ENCODE measurements at places on chromosomes 3 and 15.
A peak's percentile ranks its signal among the peaks of the same experiment; 100 is the strongest.

DNA sequence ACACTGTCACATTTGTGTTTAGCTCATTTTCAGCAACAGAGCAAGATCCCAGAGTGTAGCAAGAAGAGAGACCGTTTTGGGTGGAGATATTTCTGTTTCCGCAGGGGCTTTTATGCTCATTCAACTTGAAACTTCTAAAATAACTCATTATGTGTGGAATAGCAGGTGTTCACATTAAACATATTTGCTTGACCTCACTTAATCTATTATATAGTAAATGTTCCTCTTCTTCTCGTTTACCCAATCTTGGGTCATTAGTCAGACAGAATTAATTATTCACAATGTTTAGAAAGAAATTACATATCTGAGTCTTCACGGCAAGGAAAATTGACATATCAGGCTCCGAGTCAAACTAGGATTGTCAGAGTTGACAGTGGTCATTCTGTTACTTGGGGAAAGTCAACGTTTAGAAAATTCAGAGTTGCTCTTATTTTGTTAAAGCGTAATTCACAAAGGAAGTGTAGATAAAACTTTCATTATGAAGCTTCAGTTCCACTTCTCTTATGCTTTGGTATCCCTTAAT is 222.9 kb downstream of the TPRG1 start:
- DNase-seq = no peak

GRCh38 chr3:146163584-146163983 is 2.6 kb upstream of the PLOD2 start:
- no peak for DNase-seq

- peak; percentile 10 for DNase-seq
Measured at GRCh38 chr3:107432013-107432515, 54.8 kb downstream of the CCDC54 start.

DNA sequence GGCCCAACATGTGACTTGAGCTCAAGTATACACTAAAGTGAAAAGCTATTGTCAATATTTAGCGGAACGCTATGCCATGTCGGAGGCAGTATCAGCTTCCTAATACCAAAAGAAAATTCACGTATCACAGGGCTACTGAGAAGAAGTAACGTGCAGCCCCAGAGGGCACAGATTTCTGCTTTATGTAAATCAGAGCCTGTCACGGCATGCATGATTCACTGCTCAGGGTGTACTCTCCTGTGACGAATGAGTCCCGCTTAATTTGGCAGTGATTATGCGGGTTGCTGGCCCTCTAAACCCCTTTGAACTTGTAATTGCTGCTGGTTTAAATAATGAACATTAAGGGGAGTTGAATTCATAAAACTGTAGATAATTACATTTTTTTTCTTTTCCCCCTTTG is 85.3 kb downstream of the MEIS2 start:
- no peak for DNase-seq

GRCh38 chr15:45165536-45165935 is 22.2 kb downstream of the SHF start:
- no peak for DNase-seq

DNA sequence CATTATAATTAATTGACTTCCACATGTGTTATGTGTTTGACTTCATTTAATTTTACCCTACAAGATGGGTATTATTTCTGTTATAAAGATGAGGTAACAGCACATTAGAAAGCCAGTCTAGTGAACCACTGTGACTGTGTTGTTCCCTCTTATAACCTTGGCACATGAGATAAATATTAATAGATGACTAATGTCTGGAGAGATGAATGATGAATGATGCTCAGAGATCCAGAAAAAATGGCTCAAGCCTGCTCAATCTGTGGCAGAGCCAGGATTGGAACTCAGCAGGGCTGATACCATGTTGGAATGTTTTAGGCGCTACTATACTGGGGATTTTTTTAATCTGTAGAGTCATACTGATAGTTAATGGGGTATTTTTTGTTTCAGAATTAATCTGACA is 118.8 kb upstream of the PTX3 start:
- no peak for DNase-seq

DNA sequence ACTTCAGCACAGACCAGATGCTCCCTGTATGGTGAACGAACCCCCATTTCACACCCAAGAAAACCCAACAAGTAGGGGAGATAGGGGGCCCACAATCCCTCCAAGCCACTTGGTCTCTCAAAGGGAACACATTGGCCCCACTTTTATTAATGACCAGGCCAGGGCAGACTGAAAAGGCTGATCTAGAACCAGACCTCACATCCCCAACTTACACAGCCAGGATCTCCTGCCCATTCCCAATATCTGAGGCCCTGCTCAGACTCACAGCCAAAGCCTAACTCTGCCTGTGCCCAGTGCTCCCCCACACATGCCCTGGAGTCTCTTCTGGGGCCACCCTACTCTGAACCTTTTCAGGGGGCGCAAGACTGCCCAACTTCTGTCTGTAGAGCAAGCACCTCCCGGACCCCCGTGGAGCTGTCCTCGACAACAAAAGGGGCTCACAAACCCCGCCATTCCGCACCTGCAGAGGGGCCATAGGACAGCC is 1.8 kb downstream of the PLXNB1 start:
- DNase-seq = no peak

DNA sequence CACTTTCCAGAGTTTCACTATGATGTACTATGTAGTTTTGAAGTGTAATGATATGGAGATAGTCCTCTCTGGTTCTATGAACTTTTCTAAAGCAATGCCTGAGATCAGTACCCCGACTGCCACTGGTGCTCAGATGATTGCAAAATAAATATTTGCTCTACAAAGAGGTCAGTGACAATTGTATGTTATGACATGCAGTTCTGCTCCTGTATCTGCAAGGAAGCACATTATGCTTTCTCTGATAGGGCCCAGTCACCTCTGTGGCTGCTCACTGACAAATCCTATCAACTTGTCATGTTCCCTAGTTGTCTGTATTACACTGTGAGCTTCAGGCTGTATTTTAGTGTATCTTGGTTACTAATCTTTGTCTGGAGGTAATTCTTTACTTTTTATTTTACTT is 362.6 kb downstream of the ROBO1 start:
- peak; percentile 51 for DNase-seq

DNA sequence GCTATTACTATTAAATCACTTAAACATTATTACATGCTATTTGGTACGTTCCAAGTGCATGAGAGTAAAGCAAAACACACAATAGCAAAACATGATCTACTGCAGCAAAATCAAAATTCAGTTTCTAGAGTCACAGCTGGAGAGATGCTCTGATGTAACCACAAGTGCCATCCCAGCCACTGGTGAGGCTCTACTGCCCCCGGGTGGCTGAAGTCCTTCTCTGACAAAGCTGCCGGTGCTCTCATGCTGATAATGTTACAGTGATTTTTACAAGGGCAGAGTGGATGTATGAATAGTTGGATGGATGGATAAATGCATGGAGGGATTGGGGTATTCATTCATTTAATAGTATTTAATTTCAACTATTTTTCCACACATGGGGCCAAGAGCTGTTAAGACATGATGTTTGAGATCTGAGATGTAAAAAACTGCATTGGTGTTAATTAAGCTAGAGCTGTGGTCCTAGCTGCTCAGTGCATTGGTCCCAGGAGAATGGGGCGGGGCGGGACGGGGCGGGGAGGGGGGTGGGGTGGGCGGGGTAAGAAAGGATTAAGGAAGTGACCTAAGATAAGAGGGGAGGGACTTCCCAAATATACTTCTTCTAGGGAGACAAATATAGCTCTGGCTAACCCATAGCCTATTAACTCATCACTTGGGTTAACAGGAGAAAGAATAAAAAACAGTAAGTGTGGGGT is 5.3 kb upstream of the SPESP1 start:
- peak; percentile 58 for DNase-seq

DNA sequence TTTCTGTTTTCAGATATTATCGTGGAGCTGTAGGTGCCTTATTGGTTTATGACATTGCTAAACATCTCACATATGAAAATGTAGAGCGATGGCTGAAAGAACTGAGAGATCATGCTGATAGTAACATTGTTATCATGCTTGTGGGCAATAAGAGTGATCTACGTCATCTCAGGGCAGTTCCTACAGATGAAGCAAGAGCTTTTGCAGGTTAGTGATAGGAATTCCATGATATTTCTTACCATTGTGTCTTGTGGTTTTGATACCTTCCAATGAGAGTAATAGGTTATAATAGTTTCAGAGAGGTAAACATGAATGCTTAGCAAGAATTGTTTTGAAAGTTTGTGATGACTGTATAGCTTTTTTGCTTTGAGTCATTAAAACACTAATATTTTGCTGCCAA is 8.5 kb downstream of the RAB11A start:
- DNase-seq = no peak

GRCh38 chr3:158095814-158096704 is 10.2 kb downstream of the SHOX2 start:
- no peak for DNase-seq

DNA sequence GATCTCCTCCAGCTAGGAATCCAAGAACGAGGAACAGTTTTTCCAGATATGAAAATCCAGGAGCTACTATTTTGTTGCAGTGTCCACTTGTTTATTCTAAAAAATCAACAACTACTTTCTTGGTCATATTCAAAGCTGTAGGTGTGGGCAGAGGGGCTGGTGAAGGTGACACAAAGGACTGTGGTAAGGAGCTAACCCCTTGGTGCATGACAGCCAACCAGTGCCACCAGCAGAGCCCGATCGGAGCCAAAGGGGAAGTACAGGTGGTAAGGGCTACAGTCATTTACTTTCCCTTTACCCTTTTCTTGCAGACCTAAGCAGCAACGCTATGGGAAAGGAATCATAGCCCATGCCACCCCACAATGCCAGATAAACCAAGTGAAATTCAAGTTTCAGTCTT is 30.7 kb downstream of the PLA1A start:
- DNase-seq = no peak

Measured in SHP77 (cell line).